Thymus (tissue), 14 donors: ENCODE measurements at places on chromosomes 3 and 15. TPM values are rescaled to one million over a fixed set of nuclear protein-coding genes. Genes with fewer than 3 reads are reported as not detected.

The ISG20 gene
- 272 TPM for polyA plus RNA-seq

DNA sequence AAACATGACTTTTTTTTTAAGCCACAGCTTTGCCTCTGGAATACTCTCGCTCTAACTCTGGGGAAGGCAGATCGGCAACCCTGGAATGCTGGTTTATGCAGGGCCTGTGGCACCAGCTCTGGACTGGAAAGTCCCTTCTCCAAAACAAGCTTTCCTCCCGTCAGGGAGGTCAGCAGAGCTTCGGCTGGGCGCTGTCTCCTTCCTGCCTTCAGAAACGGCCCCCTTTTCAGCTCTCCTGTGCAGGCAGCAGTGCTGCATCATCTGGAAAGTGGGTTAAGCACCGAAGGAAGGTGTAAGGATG, 42.7 kb upstream of the SKOR1 start:
- no peak for DNase-seq

The COL8A1 gene
- 5.9 TPM for polyA plus RNA-seq

GRCh38 chr3:46930945-46931403, 45.6 kb downstream of the CCDC12 start:
- no peak for DNase-seq

- DNase-seq: no peak
These were observed 882 bp downstream of the CADM2 start for GRCh38 chr3:84959470-84960271.

- DNase-seq: no peak
These were observed 40.8 kb downstream of the KCNAB1 start for GRCh38 chr3:156161172-156161571.

The KBTBD13 gene
- under 0.01 TPM for polyA plus RNA-seq

DNA sequence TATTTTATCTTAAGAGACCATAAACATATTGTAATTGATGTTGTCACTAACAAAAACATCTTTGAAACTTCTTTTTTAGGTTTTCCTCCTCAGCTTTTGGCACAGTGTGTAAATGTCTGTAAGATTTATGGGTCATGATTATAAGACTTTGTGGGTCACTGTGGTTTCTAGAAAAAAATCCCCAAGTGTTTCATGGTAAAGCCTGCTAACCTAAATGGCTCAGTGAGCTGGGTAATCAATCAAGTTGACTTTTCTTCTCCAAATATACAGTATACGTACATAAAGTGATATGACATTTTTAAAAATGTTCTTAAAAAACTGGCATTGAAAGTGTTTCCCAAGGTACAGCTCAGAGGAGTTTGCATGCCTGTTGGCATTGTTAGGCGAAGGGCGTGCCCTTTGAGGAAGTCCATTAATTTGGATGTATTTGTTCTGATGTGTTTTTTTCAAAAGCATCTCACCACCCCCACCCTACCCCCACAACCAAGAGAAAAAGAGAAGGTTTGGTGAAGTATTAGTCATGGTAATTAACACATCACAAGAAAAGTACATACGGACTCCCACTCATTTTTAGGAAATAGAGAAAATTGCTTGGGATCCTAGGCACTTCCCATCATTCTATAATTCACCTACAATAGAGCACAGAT, 385.4 kb upstream of the LRRC3B start:
- no peak for DNase-seq

The THPO gene
- polyA plus RNA-seq: 0.21 TPM
